Muscle of arm (tissue), 14 donors: ENCODE measurements at places on chromosomes 2 and 18. TPM values are rescaled to one million over a fixed set of nuclear protein-coding genes. Genes with fewer than 3 reads are reported as not detected.

The DPP10 gene
- polyA plus RNA-seq = not detected

DNA sequence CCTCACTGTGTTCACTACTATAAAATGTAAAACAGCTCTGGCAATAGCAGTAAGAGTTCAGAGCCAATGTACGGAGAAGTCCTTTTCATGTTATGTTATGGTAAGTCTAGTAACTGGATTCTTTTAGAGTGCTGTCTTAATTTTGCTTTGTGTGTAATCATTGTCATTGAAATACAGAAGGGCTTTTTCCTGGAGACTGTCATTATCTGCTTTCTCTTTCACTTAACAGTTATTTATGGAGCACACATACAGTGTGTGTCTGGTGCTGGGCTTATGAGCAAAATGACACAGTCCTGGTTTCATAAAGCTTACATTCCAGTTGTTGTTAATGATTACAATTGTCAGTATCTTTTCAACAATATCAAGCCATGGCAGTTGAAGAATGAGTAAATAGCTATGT lies 95.5 kb downstream of the CCDC102B start:
- DNase-seq = no peak

DNA sequence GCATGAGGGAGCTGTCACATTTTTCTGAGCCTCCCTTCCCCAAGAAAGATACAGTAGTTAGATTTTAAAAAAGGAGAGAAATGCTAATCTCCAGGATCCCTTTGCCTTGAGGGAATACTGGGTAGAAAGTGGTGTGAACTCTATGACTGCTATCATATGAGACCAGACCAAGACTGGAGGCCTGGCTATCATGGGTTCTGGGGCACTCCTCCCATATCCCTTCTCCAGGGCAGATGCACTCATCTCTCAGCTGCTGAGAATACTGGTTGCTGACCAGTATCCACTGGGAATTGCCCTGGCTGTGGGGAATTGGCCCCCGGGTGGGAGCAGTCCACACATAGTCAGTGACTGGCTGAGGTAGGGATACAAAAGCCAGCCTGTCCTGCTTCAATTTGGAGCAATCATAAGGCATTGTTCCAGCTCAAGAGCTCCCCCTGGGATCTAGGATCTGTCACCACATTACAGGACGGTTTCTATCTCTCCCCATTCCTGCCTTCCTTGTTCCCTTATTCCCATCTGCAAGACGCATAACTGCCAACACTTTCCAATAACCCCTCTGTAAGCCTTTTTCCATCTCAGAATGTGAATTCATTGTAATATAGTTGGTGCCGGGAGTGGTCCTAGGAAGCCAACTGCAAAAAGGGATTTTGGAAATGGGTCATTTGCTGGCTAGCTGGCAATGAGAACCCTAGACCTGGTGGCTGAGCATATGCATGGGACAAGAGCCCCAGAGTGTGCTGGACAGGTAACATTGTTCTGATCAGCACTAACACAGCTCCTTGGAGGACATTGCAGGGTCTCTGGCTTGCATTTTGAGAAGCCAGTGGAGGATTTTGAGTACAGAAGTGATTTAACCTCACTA lies 35.4 kb upstream of the REEP1 start:
- DNase-seq = no peak

GRCh38 chr2:47031909-47032668 lies 116.5 kb upstream of the MCFD2 start:
- DNase-seq = no peak

DNA sequence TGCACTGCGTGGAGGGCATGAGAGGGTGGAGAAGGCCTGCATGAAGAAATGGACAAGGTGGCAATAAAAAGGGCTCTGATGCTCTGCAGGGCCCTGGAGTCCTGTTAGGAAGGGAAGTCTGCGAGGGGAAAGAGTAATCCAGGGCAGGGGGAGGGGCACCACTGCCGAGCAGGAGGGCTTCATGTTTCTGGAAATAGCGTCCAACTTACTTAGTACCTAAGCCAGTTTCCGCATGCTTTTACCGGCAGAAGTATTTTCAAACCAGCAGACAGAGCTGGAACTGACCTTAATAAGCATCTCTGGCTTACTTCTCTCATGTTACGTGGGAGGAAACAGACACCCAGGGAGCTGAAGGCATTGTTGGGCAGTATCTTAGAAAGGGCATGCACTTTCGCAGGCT lies 156.7 kb downstream of the GALNT14 start:
- DNase-seq = peak; percentile 32

The ADGRF3 gene
- 0.33 TPM for polyA plus RNA-seq

DNA sequence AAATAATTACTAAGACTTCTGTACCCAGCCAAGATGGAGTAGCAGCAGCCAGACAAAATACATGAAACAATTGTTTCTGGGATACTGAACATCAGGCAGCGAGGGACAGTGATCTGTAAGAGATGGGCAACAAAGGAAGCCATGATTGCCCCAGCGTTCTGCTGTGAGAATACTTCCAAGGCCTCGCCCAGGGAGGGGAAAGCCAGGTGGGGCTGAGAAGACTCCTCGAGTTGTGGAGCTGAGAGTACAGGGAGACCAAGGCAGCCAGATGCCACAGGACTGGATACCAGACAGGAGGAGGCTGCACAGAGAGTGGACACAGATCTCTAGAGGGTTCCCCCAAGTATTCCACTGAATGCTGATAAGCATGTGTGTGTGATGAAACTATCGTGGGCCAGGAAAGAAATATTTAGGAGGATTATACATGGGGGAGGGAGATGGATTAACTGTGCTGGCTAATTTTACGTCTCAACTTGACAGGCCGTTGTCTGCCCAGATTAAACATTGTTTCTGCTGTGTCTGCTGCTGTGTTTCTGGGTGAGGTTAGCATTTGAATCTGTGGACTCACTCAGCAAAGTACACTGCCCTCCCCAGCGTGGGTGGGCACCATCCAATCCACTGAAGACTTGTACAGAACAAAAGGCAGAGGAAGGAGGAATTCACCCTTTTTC lies 10.2 kb upstream of the LIMS2 start:
- DNase-seq = no peak

DNA sequence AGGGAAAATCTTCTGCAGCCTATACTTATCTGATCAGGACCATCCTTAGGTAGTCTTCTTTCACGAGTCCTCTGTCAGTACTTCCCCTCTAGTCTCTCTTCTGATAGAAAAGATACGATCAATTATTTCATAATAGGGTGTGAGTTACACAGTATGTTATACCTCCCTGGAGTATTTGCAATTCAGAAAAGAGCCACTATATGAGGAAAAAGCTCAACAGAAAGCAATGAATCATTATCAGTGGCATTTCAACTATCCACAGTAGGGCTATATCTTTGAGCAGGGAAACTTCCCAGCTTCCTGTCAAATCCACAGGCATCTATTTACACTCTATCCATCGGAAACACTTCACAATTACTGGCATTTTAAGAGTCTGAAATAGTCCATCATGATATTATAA lies 105.3 kb upstream of the ACVR2A start:
- no peak for DNase-seq

DNA sequence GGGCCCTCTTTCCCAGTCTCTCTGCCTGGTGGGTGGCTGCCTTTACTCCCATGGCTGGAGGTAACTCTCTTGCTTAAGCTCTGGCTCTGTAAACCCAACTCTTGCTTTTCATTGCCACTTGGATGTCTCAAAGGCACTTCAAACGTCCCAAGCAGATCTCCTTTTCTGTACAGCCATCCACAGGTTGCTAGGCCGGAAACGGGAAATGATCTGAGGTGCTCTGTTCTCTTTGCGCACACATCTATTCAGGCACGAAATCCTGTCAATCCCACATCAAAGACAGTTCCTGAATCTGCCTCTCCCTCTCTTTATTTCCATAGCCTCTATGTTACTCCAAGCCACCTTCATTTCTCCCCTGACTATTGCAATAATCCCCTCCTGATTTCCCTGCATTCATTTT lies 87.4 kb downstream of the AOX1 start:
- DNase-seq = no peak

- no peak for DNase-seq
Measured at GRCh38 chr2:15293262-15293937, 267.7 kb downstream of the NBAS start.
